ENCODE measurements at places on chromosomes 12 and 14. TPM values are rescaled to one million over a fixed set of nuclear protein-coding genes. Genes with fewer than 3 reads are reported as not detected.

The CISTR gene
- total RNA-seq = 0.81 TPM

The CPNE8 gene
- total RNA-seq = 7.2 TPM

The CLEC9A gene
- not detected for total RNA-seq

- H3K4me1 ChIP-seq = no peaks in the 10 kb centered on the region
- no peak overlapping the region for H3K4me3 ChIP-seq
- no peaks in the 10 kb centered on the region for H3K36me3 ChIP-seq
- H3K27ac ChIP-seq = no peak overlapping the region
- no peak for DNase-seq
Measured at GRCh38 chr14:100495917-100496316, 91.3 kb downstream of the BEGAIN start.

DNA sequence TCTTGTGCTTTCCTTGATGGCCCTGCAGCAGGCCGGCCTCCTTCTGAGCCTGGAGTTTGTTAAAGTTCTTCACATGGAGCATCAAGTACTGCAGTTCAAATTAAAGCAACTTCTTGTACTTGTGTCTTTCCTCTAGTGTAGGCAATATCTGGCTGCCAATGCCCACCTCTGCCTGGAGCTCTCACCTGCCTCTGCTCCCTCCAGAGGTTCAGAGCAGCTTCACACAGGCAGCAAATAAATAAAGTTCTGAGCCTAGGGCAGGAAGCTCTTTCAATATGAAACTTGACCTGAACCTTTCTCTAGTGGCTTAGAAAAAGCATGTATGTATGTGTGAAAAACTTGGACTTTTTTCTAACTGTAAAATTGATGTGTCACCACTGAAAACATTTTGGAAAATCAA lies 65.9 kb downstream of the ITPR2 start:
- no peaks in the 10 kb centered on the region for H3K27me3 ChIP-seq
- no peak overlapping the region for H3K27ac ChIP-seq
- H3K4me1 ChIP-seq = peaks cover 20% of the 10 kb centered on the region
- peaks cover 13% of the 10 kb centered on the region for H3K36me3 ChIP-seq

GRCh38 chr14:94697773-94698556 lies 71.9 kb downstream of the GSC start:
- no peak for DNase-seq
- H3K27me3 ChIP-seq = no peaks in the 10 kb centered on the region
- no peak overlapping the region for H3K4me3 ChIP-seq
- no peaks in the 10 kb centered on the region for H3K36me3 ChIP-seq

- no peak overlapping the region for H3K27ac ChIP-seq
- H3K27me3 ChIP-seq = no peaks in the 10 kb centered on the region
- peaks cover 20% of the 10 kb centered on the region for H3K36me3 ChIP-seq
Measured at GRCh38 chr12:121911824-121912585, 6.4 kb upstream of the CFAP251 start.

- H3K27ac ChIP-seq = no peak overlapping the region
- H3K4me1 ChIP-seq = no peaks in the 10 kb centered on the region
- no peak overlapping the region for H3K4me3 ChIP-seq
- H3K36me3 ChIP-seq = no peaks in the 10 kb centered on the region
- no peaks in the 10 kb centered on the region for H3K27me3 ChIP-seq
Measured at GRCh38 chr14:96782436-96782835, 14.7 kb upstream of the VRK1 start.

DNA sequence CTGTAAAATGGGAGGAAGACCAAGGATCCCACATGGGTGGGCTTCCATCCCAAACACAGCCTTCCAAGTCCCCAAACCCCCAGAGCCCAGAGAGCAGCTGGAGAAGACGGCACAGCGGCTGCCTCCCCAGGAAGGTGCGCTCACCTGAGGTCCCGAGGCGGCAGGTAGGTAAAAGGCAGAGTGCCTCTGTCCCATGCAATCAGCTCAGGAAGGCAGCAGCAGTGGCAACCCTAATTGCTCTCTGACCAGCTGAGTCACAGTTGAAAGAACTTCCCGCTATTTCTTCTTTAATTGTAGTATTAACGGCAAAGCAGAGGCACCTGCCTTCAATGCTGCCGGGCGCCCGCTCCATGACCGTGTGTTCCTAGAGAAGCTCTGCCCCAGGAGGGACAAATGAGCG lies 91.1 kb upstream of the BCL11B start:
- H3K27me3 ChIP-seq = peaks cover 7% of the 10 kb centered on the region
- DNase-seq = no peak
- H3K36me3 ChIP-seq = no peaks in the 10 kb centered on the region
- H3K27ac ChIP-seq = no peak overlapping the region
- no peak overlapping the region for H3K4me3 ChIP-seq

DNA sequence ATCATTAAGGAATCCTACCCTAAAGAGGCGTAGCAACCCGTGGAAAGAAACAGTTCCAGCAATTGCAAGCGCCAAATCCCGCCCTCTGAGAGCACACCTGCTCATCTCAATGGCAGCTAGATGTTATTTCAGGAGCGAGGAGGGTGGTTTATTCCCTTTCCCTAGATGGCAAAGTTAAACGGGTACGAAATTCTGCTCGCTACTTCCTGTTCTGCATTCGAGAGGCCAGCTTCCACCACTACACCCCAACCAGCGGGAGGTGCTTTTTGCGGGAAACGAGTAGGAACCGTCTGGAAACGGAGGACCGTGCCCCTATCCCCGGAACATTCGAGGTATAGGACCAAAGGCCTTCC lies 536 bp downstream of the VPS29 start:
- peak overlapping the region; percentile 98 for H3K4me3 ChIP-seq
- H3K27me3 ChIP-seq = peaks cover 30% of the 10 kb centered on the region
- peaks cover 8% of the 10 kb centered on the region for H3K36me3 ChIP-seq
- H3K27ac ChIP-seq = no peak overlapping the region
- peaks cover 8% of the 10 kb centered on the region for H3K4me1 ChIP-seq

DNA sequence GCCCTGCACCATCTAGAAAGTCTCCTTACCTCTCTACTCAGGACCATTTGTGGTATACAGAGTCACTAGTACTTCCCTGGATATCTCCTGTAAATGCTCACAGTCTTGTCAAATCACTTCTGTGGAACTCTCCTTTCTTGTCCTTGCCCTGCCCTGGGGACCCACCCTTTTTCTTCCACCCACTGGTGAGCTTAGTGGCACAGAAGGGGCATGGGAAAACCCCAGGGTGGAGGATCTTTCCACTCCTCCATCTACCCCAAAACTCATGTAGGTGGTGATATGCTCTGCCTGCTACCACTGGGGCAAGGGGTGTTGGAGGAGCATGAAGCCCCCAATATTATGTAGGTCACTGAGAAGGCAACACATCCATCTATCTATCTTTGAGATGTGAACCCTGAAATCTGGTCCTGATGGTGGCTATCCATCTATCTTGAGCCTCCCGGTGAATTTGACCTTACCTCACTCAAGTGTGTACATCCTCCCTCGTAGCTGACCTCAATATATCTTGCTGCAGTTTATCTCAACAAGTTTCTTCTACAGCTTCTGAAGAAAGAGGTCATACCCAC lies 943 bp downstream of the TESPA1 start:
- no peak overlapping the region for H3K27ac ChIP-seq
- no peak overlapping the region for H3K4me3 ChIP-seq
- no peaks in the 10 kb centered on the region for H3K4me1 ChIP-seq
- H3K36me3 ChIP-seq = no peaks in the 10 kb centered on the region
- no peaks in the 10 kb centered on the region for H3K27me3 ChIP-seq
- no peak for DNase-seq

GRCh38 chr14:59189091-59189785 lies 771 bp downstream of the DAAM1 start:
- peak overlapping the region; percentile 93 for H3K4me3 ChIP-seq
- no peaks in the 10 kb centered on the region for H3K36me3 ChIP-seq
- peaks cover 35% of the 10 kb centered on the region for H3K27me3 ChIP-seq

GRCh38 chr14:99634443-99634842 lies 10.5 kb upstream of the HHIPL1 start:
- H3K27me3 ChIP-seq = no peaks in the 10 kb centered on the region
- H3K36me3 ChIP-seq = no peaks in the 10 kb centered on the region
- H3K27ac ChIP-seq = no peak overlapping the region
- H3K4me3 ChIP-seq = no peak overlapping the region
- DNase-seq = no peak

DNA sequence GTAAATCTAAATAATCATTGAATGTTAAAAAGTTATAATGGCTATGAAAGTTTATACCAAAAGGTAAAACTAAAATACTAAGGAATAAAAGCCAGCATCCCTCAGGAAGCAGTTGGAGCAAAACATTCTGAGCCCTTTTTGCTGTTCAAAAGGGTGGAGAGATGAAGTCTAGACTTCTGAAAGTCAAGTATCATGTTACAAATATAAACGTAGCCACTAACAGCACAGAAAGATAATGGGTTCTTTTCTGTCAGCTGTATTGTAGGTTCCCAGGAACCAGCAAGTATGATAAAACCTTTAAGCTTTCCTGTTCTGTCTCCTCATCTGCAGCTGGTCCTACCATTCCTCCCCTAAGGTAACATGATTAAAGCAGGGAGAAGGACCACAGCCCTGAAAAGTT lies 16.4 kb upstream of the PLD4 start:
- no peak overlapping the region for H3K4me3 ChIP-seq
- H3K4me1 ChIP-seq = no peaks in the 10 kb centered on the region
- H3K27me3 ChIP-seq = peaks cover 44% of the 10 kb centered on the region
- DNase-seq = no peak
- no peak overlapping the region for H3K27ac ChIP-seq

DNA sequence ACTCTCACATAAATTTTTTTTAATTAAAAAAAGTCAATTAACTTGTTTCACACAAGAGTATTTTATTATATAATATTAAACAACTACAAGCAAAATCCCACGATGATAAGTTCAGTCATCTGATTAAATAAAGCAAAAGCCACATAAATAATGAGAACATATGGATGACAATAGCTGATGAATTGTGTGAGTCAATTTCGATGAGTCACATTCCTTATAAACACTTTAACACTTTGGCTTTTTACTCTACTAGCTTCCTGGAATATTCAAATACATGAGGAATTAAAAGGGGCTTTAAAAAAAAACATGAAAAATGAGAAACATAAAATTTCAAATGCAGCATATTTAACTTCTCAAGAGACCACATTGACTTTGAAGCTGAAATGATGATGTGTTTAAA lies 95.3 kb downstream of the BCAT1 start:
- H3K4me1 ChIP-seq = peaks cover 40% of the 10 kb centered on the region
- H3K27ac ChIP-seq = no peak overlapping the region
- H3K36me3 ChIP-seq = peaks cover 55% of the 10 kb centered on the region
- no peaks in the 10 kb centered on the region for H3K27me3 ChIP-seq
- no peak overlapping the region for H3K4me3 ChIP-seq

GRCh38 chr12:4322726-4323125 lies 1.7 kb downstream of the TIGAR start:
- DNase-seq = no peak
- H3K27me3 ChIP-seq = peaks cover 18% of the 10 kb centered on the region
- H3K27ac ChIP-seq = no peak overlapping the region
- peaks cover 17% of the 10 kb centered on the region for H3K36me3 ChIP-seq

DNA sequence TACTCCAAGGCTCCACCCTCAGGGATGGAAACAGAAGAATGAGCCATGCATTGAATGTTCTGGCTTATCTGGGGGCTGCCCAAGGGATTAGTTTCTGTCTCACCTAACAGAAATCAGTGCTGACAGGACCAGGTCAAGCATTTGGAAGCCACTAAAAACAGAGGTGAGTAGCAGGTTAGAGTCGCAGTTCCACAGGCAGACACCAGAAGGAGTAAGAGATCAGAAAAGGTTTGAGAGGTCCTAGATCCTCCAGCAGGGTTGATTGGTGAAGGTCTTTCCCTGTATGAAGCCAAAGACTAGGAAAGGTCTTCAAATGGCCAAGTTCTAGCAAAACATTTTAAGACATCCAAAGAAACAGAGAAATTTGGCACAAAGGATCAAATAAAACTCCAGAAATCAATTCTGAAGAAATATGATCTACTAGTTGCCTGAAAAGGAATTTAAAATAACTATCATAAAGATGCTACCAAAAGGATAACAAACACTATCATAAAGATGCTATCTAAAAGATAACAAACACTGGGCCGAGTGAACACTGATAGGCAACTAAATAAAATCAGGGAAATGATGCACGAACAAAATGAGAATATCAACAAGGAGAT lies 19.5 kb upstream of the TTC9 start:
- H3K36me3 ChIP-seq = peaks cover 40% of the 10 kb centered on the region
- no peak overlapping the region for H3K27ac ChIP-seq
- H3K4me1 ChIP-seq = no peaks in the 10 kb centered on the region
- no peaks in the 10 kb centered on the region for H3K27me3 ChIP-seq
- H3K4me3 ChIP-seq = no peak overlapping the region

DNA sequence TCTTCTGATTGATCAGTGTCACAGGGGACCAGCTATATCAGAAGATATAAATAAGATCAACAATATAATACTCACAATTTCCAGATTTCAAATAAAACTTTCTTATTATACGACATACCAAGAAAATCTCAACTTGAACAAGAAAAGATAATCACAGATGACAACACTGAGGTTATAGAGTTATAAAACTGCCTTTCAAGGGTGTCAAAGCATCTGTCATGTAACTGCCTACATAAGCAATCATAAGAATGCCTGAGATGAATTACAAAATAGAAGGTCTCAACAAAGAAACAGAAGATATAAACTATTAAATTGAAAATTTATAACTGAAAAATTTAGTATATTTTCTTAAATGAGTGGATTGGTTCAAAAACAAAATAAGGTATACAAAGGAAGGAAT lies 659.2 kb downstream of the SLC16A7 start:
- no peaks in the 10 kb centered on the region for H3K36me3 ChIP-seq
- no peaks in the 10 kb centered on the region for H3K4me1 ChIP-seq
- no peaks in the 10 kb centered on the region for H3K27me3 ChIP-seq
- DNase-seq = no peak

- DNase-seq = no peak
- no peaks in the 10 kb centered on the region for H3K27me3 ChIP-seq
- no peak overlapping the region for H3K4me3 ChIP-seq
Measured at GRCh38 chr12:12590961-12591360, 20.7 kb upstream of the CREBL2 start.

DNA sequence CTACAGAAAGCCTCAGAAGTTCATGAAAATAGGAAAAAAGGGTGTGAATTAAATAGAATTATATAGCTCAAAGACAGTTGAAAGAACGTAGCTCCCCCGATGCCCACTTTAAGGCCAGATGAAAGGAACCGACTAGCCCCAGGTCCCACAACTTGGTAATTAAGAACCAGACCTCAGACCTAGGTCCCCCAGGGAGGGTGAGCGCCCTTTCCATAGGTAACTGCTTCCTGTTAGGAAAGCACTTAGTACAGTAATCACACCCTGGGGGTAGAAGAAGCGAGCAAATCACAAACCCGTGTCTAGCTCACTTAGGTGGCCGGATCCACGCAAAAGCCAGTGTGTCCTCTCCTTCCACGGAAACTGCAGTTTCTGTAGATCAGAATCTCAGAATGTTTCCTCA lies 77.1 kb downstream of the PLXNC1 start:
- H3K4me1 ChIP-seq = peaks cover 20% of the 10 kb centered on the region
- no peaks in the 10 kb centered on the region for H3K36me3 ChIP-seq
- no peak for DNase-seq
- peaks cover 2% of the 10 kb centered on the region for H3K27me3 ChIP-seq
